ENCODE measurements at places on chromosomes 1 and 21.
A peak's percentile ranks its signal among the peaks of the same experiment; 100 is the strongest.

- DNase-seq = no peak
These were observed 8.7 kb upstream of the KCNK1 start for GRCh38 chr1:233605205-233605604.

GRCh38 chr1:119917304-119918055, 21.2 kb upstream of the ADAM30 start:
- DNase-seq = no peak

DNA sequence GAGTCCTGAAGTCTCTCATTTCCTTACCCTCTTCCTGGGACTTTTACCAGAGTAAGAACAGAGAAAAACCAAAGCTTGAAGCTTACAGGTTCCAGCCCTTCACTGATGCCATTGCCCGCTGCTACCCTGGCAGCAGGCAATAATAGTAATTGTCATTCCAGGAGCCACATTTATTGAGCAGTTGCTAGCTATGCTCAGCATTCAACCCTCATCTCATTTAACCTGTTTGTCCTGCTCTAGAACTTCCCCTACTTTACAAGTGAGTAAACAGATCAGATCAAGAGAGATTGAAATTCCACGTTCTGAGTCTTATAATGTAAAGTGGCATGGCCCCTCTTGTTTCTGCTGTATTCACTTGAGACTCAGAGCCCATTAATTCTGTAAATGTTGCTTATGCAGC, 80.4 kb downstream of the ATP1A1 start:
- DNase-seq = no peak

- DNase-seq = no peak
These were observed 2.2 kb downstream of the ACAP3 start for GRCh38 chr1:1305300-1306069.

DNA sequence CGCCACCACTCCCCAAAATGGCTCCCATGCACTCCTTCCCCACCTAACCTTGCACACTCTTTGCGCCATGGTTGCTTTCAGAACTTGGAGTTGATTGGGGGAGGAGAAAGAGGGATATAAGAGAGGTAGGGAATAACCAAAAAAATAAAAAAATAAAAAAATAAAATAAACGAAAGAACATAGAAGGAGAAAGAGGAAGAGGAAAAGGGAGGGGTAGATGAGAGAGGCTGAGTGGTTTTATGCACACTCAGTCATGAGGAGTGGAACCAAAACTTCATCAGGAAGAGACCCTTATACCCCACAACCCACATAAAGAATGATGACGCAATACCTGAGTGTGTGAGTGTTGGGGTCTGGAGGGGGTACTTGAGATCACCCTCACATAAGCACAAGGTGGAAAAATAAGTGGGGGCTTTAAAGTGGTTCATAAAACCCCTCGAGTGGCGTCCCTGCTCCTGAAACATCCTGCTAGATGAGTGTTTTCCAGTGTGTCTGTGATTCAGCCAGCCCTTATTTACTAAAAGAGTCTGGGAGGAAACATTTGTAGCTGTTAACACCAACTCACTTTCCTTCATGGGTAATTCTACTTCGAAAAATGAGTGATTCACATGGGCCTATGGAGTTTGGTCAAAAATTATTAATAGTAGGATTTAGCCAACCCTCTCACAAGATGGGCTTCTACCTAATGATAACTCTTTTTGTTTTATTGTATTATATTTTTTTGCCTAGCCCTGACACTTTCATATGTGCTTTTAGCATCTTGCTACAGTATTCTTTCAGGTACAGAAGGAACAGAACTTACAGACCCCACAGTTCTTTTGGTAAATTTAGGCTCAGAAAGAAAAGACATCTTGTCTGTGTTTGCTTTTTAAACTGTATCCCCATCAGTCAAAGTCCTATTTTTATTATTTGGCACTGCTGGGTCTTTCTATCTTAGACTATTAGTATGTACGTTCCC, 5.2 kb downstream of the SLAMF1 start:
- DNase-seq = no peak

GRCh38 chr1:4797016-4797410, 142.6 kb downstream of the AJAP1 start:
- no peak for DNase-seq

DNA sequence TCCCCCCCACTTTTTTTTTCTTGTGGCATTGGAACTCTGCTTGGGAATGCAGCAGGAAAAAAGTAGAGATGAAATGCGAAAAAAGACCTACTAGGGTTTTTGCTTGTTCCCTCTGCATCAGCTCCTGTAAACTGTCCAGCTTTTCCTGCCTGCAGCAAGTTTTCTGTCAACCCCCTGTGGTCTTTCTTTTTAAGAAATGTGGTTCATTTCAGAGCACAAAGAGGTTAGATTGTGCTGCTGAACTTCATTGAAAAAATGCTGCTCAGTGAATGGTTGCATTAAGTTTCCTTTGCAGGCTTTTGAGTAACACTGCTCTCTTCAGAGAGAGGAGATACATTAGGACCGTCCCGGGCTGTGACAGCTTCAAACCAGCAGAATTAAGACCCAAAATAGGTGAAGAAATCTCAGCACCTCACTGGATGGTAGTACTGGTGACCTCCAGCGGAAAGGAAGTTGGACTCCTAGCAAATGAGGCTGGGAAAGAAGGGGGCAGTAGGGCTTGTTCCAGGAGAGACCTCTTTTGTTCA, 80.7 kb downstream of the NDUFS5 start:
- DNase-seq = no peak

DNA sequence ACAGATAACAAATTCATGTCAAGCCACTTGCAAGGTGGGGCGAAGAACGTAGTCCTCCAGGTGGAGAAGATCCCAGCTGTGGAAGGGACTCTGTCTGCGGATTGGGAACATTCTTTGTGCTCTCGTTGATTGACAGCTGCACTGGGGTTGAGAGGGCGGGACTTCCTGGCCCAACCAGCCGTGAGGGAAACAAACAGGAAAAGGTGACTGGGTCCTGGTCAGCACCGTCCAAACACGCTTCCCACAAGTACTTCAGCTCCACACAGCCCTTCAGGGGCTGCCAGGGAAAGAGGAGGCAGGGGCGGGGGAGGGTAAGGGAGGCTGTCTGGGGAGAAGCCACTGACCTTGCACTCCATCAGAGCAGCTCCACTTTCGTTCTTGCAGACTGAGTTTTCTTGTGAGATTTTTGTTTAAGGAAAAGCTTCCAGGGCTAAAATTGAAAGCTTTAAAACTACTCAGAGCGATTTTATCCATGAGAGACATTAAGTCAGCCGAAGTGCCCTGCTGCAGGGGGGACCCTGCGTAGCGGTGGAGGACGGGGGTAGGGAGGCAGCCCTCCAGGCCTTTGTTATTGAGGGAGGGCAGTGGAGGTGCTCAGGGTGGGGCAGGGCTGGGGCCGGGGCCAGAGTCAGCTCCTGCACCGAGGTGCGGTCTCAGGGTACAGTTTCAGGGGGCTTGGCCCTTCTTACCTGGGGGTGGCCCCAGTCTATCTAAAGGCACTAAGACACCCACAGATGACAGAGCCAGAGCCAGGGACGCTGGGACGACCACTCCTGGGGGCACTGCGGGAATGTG, 21.6 kb upstream of the STUM start:
- peak; percentile 36 for DNase-seq

- no peak for DNase-seq
These were observed 63.9 kb downstream of the OBSCN start for GRCh38 chr1:228271701-228272251.

GRCh38 chr1:24266398-24266941, 52.7 kb upstream of the GRHL3 start:
- DNase-seq = no peak

- DNase-seq = no peak
These were observed 124.5 kb downstream of the DNM3 start for GRCh38 chr1:171965777-171966176.
